Dorsolateral prefrontal cortex (tissue), 122 donors: ENCODE measurements at places on chromosomes 7 and 10. TPM values are rescaled to one million over a fixed set of nuclear protein-coding genes. Genes with fewer than 3 reads are reported as not detected.

Gene ZC3HAV1L
- total RNA-seq: 3.7 TPM

Gene DENND11
- 56.2 TPM for total RNA-seq

Gene PTPN20
- total RNA-seq: 20.1 TPM

Gene EEPD1
- total RNA-seq: 24.0 TPM

Gene TFEC
- 2.6 TPM for total RNA-seq

Gene ASAH2
- total RNA-seq: 4.9 TPM

Gene NAT16
- total RNA-seq: 3.2 TPM

Gene MACC1
- 0.07 TPM for total RNA-seq

Gene FKBP6
- not detected for total RNA-seq

Gene HDAC9
- total RNA-seq: 59.7 TPM

Gene SLC35B4
- total RNA-seq: 39.5 TPM

Gene SPDYE11
- not detected for total RNA-seq
